RCC 7860 (cell line): ENCODE measurements at places on chromosomes 4 and X.

- DNase-seq, result no peak
These were observed 146.5 kb upstream of the PUDP start for GRCh38 chrX:7294483-7294882.

- no peak for DNase-seq
These were observed 141.1 kb upstream of the KIT start for GRCh38 chr4:54516556-54517215.

GRCh38 chrX:123013141-123013540 is 170.9 kb upstream of the GRIA3 start:
- no peak for DNase-seq

DNA sequence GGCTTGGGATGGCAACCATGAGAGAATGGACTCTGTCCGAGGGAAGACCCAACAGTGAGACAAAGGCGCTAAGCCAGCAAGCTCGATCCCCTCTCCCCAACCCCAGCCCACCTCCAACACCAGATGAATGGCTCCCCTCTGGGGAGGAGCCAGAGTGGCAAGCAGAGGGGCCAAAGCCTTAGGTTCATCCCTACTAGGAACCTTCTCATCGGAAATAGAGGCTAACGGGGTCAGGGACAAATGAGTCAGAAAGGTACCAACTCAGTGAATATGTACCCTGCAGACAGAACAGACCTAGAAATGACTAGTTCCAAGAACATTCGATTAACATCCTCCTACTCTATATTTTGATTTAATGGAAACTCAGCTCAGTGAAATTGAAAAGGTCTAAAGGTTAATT is 73.9 kb downstream of the NSG1 start:
- no peak for DNase-seq

DNA sequence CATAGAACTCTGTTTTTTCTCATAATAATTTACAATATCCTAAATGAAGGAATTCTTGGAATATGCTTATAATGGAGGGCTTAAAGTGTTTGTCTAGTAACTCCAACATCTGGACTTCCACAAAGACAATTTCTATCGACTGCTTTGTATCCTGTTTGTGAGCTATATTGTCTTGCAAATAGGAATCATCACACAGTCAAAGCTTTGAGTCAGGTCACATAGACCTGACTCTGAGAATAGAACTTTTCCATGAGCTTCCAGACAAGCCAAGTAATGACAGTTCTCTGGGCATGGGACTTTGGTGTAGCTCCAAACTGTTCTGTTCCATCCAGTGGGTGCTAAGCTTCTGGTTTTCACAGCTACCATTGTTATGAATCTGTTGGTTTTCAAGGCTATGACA is 75.2 kb upstream of the GALNT7 start:
- no peak for DNase-seq

- DNase-seq, result no peak
These were observed 14.4 kb upstream of the ZNF41 start for GRCh38 chrX:47497271-47497888.

GRCh38 chrX:66039944-66040343 is at the start of gene VSIG4:
Gene VSIG4, minus strand, starts transcription at chrX:66040080. Its CDS starts 82 bp downstream, at chrX:66039998.
- no peak for DNase-seq

DNA sequence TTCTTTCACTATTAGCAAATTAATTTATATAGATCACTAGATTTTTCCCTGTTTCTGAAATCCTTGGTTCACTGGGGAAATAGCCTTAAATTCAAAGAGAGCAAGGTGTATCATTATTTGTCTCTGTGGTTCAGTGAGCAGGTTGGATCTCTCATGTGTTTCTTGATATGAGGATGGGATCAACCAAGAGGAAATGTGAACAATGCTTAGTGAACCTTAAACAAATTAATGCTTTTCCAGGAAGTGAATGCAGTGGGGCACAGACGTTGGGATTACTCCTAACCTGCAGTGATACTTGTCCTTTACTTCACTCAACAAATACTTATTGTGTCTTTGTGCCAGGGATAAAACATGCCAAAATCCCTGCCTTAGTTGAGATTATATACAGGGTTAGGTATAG is 193.2 kb downstream of the SHROOM3 start:
- DNase-seq, result no peak

DNA sequence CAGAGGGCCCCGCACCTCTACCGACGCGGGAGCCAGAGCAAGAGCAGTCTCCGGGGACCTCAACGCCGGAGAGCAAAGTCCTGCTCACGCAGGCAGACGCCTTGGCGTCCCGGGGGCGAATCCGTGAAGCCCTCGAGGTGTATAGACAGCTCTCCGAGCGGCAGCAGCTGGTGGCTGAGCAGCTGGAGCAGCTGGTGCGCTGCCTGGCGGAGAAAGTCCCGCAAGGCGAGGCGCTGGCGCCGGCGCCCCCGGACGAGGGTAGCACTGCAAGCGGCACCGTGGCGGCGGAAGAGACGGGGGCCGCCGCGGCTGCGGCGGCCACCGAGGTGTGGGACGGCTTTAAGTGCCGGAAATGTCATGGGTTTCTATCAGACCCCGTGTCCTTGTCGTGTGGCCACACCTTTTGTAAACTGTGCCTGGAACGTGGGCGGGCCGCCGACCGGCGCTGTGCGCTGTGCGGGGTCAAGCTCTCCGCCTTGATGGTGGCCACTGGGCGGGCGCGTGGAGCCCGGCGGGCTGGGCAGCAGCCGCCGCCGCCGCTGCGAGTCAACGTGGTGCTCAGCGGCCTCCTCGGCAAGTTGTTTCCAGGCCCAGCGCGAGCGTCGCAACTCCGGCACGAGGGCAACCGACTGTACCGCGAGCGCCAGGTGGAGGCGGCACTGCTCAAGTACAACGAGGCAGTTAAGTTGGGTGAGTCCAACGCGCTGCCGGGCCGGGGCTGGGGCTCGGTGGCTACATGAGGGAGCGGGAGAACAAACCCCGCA is 672 bp downstream of the LONRF3 start:
- no peak for DNase-seq

GRCh38 chr4:74654230-74654681 is 140.1 kb downstream of the BTC start:
- peak; percentile 98 for DNase-seq

GRCh38 chr4:82543131-82543530 is 18.7 kb downstream of the TMEM150C start:
- no peak for DNase-seq

DNA sequence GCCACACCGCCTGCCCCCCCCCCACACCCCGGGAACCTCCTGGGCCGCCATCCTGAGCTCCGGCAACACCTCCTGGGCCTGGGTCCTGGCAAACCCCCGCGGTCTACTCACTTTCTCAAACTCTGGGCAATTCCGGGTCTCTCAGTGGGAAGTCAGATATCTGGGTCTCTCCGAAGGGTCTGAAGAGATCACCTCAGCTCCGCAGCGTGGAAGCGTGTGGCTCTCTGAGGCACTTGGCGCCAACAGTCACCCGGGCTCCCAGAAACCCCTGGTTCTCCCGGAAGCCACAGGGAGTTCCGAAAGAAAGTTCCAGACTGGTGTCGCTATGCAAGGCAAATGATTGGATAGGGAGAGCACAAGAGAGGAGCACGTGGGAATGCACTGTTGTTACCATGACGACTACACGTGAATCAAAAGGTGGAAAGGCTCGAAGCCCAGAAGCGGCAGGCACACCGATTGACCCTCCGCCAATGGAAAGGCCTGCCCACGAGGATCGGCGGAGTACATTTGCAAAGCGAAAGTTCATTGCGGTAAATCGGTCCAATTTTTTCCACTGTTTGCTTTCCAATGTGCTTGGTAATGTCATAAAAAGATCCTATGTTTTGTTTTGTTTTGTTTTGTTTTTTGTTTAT is at the start of gene PNMA6E:
PNMA6E (minus strand) TSS at position 218 of the 632 bp plus-strand sequence. CDS start 2,501 bp downstream, outside the sequence.
- no peak for DNase-seq

DNA sequence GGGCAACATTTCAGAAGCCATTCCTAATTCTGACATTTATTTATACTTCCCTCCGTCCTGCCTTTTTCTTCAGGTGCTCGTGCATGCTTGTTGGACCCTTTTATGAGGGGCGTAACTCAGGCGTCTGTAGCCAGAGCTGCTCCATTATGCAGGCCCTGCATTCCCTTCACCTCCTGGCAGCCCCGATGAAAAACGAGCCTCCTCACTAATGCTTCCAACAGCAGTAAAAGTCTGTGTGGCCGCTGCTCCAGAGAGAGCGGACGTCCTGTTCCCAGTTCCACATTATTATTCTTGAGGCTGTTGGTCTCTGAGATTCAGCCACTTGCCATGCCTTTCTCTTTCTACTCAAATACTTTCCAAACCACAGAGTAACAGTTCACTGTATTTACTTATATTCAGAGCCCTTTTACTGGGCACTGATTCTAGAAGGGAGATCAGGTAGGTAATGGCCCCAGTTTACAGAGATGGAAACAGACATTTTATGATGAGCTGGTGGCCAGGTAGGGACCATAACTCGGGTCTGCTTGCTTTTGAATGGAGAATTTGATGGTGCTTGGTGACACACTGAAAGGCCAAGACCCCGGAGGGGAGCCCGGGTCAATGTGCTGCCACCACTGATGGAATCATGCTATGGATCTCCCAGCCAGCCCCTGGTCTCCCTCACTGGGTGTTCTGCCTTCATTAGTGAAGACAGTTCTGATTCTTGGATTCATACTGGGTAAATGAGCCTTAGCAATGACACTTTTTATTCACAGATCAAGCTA is 101.0 kb downstream of the GATB start:
- DNase-seq, result no peak

GRCh38 chr4:154205471-154205870 is 286.1 kb downstream of the DCHS2 start:
- DNase-seq, result no peak

GRCh38 chr4:166386491-166387360 is 513.7 kb downstream of the TLL1 start:
- no peak for DNase-seq

GRCh38 chr4:98406819-98407218 is 145.6 kb downstream of the RAP1GDS1 start:
- no peak for DNase-seq

GRCh38 chr4:184825141-184825895 is 450 bp downstream of the ACSL1 start:
- no peak for DNase-seq

DNA sequence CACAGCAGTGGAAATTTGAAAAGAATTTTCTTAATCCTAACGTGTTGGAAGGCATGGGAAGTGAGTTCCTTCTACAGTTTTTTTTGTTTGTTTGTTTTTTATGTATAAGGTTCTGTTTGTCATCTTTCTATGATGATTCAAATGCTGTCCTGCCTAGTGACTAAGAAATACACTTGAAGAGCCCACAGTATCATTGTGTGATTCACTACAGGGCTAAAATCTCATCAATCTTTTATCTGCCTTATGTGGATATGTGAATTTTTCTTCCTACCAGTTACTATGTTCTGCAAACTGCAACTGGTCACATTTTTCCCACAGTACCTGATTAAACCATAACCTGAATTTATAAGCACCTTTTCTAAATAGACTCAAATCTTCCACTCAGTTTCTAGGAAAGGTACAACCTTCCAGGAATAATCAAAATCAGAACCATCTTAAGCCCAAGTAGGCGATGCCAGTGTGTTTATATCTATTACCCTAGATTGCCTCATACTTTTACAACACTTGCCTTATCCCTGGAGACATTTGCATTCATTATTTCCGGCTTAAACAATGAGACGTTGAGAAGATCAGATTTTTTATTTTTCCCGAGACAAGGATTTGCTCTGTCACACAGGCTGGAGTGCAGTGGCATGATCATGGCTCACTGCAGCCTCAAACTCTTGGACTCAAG is 214.6 kb upstream of the GALNT7 start:
- DNase-seq, result no peak

DNA sequence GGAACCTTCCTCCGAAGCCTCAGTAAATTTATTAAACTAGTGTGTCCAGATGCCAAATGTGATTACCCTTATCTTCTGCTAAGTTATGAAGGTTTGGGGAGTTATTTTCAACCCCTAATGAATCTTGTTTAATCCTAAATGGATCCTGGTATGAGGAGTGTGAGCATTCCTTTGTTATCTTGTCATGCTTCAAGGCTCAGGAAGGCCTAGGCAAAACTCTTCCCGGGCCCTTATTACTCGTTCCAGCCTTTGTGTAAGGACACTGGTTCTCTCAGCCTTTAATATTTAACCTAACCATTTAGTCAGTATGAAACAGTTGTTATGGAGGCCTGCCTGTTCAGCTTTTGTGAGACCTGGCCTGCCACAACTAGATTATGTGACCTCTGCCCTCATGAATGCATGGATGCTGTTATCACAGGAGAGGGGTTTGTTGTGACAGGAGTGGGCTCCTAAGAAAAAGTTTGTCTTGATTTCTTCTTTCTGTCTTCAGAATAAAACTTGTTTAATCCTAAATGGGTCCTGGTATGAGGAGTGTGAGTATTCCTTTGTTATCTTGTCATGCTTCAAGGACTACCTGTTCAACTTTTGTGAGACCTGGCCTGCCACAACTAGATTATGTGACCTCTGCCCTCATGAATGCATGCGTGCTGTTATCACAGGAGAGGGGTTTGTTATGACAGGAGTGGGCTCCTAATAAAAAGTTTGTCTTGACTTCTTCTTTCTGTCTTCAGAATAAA is 181.7 kb downstream of the SLC39A8 start:
- DNase-seq, result no peak

DNA sequence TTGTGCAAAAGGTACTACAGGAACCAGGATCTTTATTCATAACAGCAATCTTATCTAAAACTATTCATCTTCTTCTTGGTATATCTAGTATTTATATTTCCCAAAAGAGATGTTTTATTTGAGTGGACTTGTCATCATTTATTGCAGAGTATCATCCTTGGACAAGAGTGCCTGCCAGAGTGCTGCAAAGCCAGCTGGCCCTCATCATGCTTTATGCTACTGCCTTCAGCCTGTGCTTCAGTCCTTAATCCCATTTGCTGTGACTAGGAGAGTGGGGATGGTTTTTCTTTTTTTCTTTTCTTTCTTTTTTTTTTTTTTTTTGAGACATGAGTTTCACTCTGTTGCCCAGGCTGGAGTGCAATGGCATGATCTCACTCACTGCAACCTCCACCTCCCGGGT is 33.5 kb upstream of the ELF2 start:
- DNase-seq, result no peak

- no peak for DNase-seq
These were observed 19.2 kb downstream of the PI4K2B start for GRCh38 chr4:25253071-25253445.

GRCh38 chrX:38868941-38869401 is 67.7 kb downstream of the MID1IP1 start:
- DNase-seq, result peak; percentile 5
